Stimulated activated naive CD4-positive, alpha-beta T cell (primary cell): ENCODE measurements at places on chromosomes 16 and 17.

DNA sequence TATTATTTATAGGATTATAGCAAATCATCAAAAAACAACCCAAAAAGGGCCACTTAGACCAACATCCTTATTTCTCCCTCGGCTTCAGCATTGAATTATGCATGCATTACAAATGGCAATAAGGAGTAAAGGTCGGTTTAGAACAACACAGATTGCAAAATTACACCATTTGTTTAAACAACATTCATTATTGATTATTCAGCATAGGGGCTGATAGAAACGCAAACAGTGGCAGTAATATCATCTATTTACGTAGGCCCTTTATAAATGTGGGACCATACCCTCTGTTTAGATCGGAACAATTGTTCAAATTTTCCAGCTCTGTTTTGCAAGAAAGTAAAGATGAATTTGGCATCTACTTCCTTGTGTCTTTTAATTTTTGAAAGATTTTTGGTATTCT, 153.3 kb downstream of the WWOX start:
- no peak for DNase-seq

DNA sequence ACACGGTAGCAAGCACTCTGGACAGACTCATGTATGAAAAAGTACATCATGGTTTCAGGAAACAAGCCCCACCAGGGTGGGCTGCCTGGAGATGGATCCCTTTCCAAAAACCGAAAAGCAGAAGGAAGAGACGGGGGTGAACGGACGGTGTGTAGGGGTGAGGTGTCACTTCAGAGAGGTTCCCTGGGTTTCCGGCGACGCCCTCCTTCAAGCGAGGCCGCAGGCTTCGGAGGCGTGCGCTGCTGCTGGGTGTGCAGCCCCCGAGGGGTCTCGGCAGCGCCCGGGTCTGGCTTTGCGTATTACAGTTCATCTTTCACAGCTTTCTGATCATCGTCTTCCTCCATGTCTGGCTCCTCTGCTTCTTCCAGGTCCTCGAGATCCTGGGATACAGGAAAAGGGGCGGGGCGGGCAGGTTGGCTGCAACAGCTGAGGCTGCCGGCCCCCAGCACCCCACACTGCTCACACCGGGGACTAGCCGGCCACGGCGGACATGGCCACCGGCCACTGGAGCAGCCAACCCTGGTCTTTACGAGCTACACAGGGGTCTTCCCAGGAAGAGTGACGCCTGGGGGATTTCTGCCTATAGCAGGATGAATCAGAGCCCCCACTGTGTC, 9.0 kb upstream of the PPP1R27 start:
- DNase-seq = no peak

DNA sequence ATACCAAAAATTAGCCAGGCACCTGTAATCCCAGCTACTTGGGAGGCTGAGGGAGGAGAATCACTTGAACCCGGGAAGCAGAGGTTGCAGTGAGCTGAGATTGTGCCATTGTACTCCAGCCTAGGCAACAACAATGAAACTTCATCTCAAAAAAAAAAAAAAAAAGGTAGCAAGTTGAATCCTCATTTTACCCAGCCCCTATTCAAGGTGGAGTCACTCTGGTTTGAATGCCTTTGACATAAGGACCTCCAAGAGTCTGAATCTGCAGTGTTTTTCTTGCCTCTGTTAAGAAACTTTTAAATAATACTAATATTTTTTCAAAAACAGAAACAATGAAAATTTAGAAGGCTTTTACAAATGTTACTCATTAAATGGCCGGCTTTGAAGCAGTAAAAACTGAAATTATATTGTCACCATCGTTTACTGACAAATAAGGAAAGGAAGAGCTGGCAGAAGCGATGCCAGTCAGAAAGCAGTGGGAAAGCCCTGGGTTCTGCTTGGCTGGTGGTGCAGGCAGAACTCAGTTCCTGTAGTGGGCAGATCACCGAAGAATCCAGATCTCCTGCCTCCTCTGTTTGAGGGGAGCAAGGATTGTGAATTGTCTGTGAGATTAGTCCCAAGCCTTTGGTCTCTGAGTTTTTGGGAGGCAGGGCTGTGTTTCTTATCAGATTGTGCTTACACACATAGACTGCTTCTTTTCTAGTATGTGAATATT, 99.7 kb upstream of the HAS3 start:
- no peak for DNase-seq

DNA sequence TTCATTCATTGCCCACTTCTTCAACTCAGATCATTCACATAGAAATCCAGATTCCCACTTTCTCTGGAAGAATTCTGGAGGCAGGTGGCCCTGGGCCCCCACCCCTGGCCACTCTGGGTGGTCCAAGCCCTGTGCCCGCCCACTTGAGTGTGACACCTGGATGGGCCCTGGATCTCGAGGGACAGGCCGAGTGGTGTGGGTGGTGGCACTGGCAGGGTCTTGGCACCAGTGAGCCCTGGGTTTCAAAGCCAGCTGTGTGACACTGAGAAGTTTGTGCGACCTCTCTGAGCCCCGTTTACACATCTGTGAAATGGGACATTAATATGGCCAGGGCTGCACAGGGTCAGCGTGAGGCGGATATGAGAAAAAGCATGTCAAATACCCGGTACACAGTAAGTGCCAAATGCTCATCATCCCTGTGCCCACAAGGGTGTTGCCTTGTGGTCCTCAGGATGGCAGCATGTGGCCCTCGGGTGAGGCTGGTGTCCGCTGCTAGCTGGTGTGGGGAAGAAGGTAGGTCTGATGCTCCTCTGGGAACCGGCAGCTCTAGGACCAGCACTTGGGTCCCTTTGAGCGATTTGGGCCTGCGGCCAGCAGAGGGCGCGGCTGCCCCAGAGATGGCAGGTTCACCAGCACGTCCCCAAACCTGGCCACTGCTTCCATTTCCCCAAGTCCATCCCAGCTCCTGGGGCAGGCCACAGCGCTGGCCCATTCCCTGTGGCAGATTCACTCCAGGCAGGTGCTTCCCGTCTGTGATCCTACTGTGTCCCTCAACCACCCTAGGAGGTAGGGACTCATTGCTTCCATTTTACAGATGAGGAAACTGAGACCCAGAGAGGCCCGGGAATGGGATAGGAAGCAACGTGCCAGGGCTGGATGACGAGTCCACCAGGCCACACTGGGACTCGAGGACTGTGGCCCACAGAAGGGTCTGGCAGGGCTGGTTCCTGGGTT, 3.6 kb downstream of the OSGIN1 start:
- DNase-seq = peak; percentile 28

DNA sequence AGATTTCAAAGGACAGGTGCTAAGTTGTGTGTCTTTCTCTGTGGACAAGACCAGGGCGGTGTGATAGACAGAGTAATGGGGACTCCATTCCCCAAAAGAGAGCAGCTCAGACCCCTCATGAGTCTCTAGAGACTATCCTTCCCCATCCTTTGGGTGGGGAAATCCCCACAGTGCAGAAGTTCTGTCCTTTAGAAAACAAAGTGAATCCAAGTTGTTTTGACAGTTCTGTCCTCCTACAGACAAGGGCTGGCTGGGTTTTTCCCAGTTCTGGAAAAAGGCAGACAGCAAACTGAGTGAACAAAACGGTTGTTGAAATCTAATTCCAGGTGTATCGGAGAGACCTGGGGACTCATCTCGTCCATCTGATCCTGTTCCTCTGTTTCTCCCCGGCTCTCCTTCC, 11.0 kb upstream of the HAS3 start:
- DNase-seq = no peak

DNA sequence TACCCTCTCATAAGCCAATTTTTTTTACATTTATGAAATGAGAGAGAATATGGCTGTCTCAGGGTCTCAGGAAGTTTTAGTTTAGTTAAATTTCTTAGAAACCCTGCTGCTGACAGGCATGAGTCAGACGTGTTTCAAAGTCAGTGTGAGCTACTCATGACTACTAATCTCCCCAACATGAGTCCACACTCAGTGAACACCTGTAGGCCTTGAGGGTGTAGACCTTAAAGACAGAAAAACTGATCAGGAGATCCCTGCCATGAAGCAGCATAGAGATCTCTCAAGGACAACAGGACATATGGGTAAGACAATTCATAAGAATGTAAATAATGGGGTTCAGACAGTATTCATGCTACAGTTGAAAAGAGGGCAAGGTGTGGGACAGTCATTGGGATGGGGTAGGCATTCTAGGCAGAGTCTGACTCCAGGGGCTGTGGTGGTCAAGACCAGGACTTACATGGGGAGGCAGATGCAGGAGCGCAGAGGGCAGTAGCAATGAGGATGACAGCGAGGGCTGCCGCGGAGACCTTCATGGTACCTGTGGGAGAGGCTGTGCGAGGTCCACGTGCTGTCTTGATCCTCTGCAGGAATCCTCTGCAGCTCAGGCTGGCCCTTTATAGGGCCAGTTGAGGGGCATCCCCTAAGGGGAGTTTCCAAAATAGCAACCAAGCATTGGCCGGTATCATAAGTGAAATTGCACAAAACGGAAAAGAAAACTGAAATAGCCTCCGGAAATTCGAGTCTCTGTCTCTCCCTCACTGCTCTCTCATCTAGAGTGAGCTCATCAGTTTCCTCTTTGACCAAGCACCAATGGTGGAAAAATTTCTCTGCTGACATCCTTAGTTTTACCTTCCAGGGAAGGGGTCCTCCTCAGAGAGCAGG, at the start of gene CCL5:
CCL5 (minus strand) TSS at position 588 of the 882 bp plus-strand sequence.
- no peak for DNase-seq

- no peak for DNase-seq
Observed at GRCh38 chr17:9672266-9672665, 26.9 kb downstream of the USP43 start.

DNA sequence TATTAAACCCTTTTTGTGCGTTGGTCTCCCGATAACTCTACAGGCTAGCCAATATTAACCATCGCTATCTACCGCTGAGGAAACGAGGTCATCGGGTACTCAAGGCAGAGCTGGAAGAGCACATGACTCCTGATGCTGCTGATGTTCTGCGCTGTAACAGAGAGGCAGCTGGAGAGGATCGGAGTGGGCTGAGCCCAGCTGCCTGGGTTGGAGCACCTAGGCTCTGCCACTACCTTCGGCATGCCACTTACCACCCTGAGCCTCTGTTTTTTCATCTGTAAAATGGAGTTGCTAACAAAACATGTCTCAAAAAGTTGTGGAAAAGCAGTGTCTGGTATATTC, 432 bp upstream of the SLC46A1 start:
- DNase-seq = no peak

- no peak for DNase-seq
Observed at GRCh38 chr16:17053536-17054160, 417.1 kb downstream of the XYLT1 start.

GRCh38 chr17:348012-348411, 4.6 kb downstream of the RPH3AL start:
- DNase-seq = no peak

GRCh38 chr17:2336215-2336851, at the start of gene TSR1:
TSR1 (minus strand) TSS chr17:2336457; CDS start chr17:2336427, 30 bp downstream.
- DNase-seq = peak; percentile 79

- no peak for DNase-seq
Observed at GRCh38 chr16:29643596-29643995, 19.5 kb upstream of the SPN start.

DNA sequence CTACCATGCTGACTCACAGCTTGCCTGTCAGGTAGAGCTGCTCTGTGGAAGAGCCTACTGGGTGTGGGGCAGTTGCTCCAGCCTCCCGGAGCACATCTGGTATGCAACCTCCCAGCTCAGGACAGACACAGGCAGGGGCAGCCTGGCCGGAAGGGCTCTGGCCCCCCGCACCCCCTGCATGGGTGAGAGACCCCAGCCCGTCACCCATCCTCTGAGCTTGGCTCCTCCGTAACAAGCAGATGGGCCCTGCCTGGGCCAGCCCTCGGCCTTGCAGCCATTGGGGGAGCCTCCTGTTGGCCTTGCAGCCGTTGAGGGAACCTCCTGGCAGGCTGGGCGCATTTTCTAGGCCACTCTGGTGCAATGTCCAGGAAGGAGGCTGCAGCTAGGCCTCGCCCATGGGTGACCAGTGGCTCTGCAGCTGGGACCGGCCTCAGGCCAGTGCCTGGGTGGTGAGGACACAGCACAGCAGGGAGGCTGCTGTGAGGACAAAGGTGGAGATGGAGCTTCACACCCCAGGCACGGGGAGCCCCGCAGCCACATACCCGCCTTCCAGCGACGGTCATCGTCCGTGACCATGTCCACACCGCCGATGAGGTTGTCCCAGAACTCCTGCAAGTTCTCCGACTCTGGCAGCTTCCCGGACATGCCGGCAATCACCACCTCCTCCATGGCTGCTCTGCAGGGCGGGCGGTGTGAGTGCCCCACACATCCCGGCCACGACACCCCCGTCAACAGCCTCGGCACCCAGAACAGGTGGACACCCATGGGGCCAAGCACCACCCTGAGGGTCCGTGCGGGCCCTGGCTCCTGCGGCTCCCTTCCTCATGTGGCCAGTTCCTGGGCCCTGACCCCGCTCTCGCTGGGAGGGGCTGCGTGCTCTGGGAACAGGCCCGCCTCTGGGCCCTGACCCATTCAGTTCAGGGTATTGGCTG, 2.0 kb downstream of the FASN start:
- no peak for DNase-seq

- DNase-seq = no peak
Observed at GRCh38 chr17:77930780-77931768, 27.4 kb upstream of the TNRC6C start.

- DNase-seq = no peak
Observed at GRCh38 chr16:49010396-49010795, 271.2 kb downstream of the CBLN1 start.

GRCh38 chr16:65181071-65181561, 59.3 kb upstream of the CDH11 start:
- DNase-seq = no peak

DNA sequence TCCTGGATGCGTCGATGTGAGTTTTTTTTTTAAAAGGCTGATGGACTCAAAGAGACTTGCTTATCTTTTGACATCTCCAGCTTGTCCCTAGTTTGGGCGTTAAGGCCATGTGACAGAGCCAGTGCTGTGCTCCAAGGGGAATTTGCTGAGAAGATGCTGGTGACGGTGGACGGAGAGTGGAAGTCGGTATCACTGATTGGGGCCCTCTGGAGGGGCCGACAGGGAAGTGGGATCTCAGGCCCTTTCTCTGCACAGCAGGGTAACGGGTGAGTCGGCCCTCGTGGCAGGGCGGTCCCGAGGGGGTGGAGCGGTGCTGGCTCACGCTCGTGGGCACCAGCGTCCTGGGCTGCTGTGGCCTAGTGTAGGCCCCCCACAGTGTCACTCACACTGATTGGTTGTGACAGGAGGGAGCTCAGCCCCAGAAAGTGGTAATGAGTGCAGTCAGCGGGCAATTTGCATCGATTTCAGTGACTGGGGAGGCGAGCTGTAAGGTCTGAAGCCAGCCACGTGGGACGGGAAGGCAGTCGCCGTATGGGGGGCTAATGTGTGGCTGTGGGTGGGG, 91.3 kb downstream of the TBC1D16 start:
- no peak for DNase-seq

GRCh38 chr17:60968266-60968665, 290.6 kb downstream of the BCAS3 start:
- DNase-seq = no peak

DNA sequence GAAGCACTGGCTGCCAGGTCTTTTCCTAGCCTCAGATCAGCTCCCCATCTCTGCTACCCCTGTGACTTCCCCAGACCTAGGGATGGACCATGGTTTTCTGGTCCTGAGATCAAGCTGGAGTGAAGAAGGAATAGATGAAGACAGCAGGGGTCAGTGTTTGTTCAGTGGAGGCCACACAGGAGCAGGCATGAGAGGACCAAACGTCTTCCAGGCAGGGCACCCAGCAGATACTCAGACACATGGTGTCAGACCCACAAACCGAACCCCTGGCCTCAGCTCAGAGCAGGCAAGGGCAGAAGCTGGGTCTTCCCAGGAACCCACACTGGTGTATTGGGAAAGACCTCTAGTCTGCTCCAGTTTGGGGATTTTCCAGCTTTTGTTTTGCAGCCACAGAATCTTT, 189.7 kb downstream of the IRX5 start:
- DNase-seq = no peak
